ENCODE measurements at places on chromosomes 3 and 15.

DNA sequence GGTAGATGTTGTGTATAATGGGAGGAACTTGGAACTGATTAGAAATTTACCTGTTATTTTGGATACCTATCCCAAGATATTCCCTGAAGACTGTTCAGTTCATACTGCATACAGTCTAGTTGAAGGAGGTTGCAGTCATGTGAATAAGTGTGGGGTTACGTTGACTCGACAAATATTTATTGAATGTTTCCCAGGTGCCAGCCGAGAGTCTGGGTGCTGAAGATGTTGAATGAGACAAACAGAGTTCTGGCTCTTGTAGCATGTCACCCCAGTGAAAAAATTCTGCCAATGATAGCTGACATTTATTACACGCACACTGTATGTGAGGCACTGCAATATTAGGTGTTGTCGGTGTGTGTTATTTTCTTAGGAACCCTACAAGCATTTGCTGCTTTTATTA lies 176.0 kb downstream of the KCNMB2 start:
- DNase-seq, result no peak

GRCh38 chr3:73950865-73951558 lies 326.3 kb upstream of the PDZRN3 start:
- no peak for DNase-seq

DNA sequence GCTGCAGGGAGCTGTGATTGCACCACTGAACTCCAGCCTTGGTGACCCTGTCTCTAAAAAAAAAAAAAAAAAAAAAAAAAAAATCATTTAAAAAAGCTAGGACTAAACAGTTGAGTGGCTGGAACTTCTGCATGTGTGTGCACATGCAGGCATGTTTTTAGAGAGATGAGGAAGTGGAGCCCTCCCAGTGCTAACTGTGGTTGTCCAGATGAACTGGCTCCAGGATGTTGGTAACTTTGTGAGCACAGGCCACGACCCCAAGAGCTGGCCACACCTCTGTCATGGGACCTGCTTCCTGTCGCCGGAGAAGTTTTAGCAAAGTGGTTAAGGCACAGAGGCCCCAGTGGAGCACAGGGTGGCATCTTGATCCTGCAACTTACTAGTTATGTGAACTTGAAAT lies 27.0 kb downstream of the CHCHD6 start:
- DNase-seq, result peak; percentile 15

GRCh38 chr3:142318331-142318730 lies 92.9 kb upstream of the GK5 start:
- no peak for DNase-seq

- no peak for DNase-seq
Observed at GRCh38 chr15:58260205-58260724, 122.1 kb downstream of the AQP9 start.

DNA sequence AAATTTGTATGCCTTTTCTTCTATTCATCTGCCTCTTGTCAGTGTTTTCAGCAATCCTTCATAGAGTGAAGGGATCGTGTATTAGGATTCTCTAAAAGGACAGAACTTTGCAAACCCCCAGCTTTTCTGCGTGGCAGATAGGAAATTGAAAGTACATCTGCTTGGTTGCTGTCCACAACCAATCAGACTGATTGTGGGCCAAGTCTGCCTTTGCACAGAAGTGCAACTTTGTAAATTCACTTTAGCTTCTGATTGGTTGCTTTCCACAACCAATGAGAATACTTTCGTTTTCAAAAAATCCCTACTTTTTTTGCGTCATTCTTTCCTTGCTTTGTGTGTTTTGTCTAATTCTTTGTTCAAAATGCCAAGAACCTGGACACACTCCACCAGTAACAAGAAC lies 847.4 kb downstream of the FHIT start:
- no peak for DNase-seq

DNA sequence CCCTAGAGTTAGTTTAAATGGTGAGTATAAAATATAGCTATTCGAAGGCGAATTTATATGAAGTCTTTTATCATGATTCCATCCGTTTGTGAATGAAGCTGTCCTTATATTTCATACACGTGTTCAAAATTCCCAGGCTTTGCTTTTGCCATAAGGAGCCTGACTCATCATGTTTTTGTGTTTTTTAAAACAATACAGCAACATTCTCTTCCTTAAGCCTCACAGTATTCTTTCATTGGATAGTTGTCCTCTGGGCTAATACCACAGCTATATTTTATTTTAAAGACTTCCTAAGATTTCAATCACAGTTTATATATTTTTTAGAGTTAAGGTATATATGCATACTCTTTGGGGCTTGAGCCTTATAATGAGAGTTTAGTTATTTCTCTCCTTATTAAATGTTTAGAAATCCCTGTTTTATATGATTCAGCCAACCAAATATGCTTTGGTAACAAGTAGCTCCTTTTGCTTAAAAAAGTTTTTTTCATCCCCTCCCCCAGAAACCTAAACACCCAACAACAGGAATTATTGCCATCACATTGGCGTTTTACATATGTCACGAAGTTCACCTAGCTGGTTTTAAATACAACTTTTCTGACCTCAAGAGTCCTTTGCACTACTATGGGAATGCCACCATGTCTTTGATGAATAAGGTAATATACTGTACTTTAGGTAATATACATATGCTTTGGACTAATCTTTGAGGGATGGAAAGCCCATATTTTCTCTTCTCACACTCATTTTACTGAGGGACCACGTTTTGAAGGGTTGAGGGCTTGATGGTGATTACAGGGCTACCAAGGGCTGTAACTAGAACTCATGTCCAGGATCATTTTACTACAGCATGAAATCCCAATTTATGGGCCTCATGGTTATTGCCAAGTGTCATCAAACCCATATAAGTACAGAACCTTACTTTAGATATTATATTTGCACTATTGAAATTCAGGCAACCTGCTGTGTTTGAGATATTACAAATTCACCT lies 28.5 kb downstream of the ST3GAL6 start:
- no peak for DNase-seq

- DNase-seq, result peak; percentile 42
Observed at GRCh38 chr3:69204315-69204957, 82.0 kb upstream of the LMOD3 start.

- no peak for DNase-seq
Observed at GRCh38 chr3:109897734-109898133, 560.4 kb upstream of the DPPA4 start.

DNA sequence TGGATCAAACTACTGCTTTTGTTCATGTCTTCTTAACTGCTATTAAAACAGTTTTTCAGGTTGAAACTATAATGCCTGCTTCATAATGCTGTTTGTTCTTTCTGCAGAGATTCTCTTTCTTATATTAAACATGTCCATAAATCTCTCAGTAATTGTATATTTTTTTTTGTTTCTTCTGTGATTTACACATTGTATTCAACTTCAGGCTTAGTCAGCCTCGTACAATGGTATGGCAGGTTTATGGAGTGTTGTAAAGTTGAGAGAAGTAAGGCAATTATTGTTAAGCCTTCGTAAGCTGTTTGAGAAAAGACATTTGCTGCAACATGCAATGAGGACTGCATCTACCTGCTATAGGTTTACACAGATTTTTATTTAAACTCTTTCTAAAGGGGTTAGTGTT lies 977.1 kb downstream of the DIPK2A start:
- DNase-seq, result no peak

GRCh38 chr3:100590114-100590839 lies 19.1 kb upstream of the ADGRG7 start:
- DNase-seq, result peak; percentile 72

DNA sequence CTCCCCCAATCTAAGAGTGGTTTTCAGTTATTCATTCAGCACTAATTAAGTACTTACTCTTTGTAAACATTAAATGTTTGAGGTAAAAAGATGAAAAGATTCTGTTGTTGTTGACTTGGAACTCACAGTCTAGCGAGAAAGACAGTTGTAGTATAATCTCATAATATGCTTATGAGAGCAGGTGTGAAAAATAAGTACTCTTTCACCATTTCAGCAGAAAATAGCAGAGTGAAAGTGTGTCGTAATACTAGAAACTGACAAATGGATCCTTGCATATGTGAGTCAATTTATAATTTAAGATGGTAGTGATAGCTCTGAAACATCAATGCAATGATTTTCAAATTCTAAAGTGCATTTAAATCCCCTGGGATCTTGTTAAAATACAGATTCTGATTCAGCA lies 618.8 kb upstream of the CCDC54 start:
- DNase-seq, result no peak

DNA sequence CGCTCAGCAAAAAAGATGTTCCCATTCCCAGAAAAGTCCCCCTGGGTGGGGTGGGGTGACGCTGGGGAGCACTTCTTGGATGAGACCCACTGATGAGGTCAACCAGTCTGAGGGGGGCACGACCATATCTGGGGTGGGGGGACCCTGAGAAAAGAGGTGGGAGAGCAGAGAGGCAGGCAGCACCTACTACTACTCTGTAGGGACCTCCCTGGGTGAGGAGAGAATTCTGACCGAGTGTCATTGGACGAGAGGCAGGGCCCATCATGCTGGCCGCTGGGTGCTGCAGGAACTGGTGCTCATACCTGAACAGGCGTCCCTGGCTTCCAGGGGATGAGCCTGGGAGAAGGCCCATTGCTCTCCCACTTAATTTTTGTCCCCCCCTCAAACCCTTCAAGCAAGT lies 158.8 kb downstream of the KLF13 start:
- no peak for DNase-seq

GRCh38 chr3:124584552-124585391 lies 145.5 kb upstream of the UMPS start:
- peak; percentile 48 for DNase-seq

DNA sequence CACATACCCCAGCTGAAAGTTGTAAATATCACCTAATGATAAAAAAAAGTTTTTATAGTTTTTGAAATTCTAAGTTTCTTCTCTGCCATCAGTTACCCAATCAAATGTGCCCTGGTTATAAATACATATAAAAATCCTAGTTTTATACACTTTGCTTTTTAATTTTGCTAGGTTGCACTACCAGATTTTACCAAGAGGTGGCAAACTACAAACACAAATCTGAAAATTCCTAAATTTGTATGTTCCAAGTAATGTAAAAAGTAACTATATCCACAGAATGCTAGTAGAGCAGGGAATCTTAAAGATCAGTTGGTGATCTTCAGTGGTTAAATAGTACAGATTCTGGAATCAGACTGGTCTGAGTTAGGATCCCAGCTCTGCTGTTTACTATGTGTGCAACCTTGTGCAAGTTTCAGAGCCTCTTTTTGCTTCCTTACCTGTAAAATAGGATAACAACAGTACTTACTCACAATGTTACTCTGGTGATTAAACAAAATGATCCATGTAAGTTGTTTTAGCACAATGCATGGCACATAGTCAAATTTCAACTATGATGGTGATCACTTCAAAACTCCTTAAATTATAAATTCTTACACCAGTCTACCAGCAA lies 11.0 kb downstream of the TRPM7 start:
- no peak for DNase-seq

DNA sequence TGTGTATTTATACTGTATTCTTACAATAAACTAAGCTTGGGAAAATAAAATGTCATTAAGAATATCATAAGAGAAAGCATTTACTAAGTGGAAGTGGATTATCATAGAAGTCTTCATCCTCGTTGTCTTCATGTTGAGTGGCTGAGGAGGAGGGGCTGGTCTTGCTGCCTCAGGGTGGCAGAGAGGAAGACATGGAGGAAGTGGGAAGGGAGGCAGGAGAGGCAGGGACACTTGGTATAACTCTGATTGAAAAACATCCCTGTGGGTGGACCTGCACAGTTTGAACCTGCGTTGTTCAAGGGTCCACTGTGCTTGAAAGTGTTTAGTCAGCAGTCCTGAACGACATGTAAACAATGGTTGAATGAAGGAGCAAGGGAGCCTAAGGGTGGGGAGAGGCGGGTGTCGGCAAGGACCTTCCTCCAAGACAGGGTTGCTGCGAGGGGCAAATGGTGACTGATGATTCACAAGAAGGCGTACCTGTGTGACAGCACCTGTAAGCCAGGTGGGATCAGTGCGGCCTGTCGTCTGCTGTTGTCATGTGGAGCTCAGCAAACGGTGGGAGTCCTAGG lies 103.8 kb upstream of the KLF13 start:
- no peak for DNase-seq

- no peak for DNase-seq
Observed at GRCh38 chr15:71098920-71099319, 16.4 kb upstream of the THSD4 start.

- no peak for DNase-seq
Observed at GRCh38 chr3:172592898-172593669, 69.9 kb upstream of the TNFSF10 start.

GRCh38 chr15:79689030-79689429 lies 207.8 kb downstream of the MTHFS start:
- no peak for DNase-seq

DNA sequence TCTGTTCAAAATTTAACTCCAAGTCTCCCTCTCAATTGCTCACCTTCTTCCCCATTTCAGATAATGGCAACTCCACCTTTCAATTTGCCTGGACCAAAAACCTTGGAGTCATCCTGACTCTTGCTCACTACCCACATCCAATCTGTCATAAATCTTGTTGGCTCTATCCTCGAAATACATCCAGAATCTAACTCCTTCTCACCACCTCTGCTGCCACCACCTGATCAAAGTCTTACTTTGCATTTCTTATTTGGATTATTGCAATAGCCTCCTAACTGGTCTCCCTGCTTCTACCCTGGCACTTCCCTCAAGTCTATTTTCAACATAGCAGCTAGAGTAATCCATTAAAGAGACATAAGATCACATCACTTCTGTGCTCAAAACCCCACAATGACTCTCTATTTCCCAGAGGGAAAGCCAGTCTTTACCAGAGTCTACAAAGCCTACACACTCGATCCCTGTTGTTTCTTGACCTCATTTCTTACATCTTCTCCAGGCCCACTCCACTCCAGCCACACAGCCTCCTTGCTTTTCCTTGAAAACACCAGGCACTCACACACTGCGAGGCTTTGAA lies 86.6 kb downstream of the GPR156 start:
- peak; percentile 14 for DNase-seq

- no peak for DNase-seq
Observed at GRCh38 chr3:130787422-130788068, 40.9 kb upstream of the PIK3R4 start.

- DNase-seq, result no peak
Observed at GRCh38 chr3:100416863-100417262, 15.5 kb downstream of the LNP1 start.

GRCh38 chr3:183098536-183099025 lies 715 bp downstream of the MCCC1 start:
- DNase-seq, result peak; percentile 57

DNA sequence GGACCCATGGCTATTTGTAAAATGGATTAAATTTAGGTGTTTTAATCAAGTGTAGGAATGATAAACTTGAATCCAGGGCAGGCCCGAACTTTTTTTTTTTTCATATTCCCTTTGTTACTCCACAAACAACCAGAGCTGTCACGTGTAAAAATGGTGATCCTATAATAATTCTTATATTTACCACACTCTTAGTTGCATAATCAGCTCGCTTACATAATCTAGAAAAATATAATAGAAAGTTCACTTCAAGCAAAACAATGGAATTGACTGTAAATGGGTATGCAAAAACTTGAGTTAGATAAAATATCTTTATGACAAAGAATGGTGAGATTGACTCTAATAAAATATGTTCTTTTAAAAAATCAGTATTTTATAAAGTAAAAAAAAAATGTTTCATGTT lies 2.1 kb upstream of the PAQR9 start:
- no peak for DNase-seq

All from GM13977 (cell line).